ENCODE measurements at places on chromosomes 1 and 21.

GRCh38 chr1:27357281-27358037 lies 9.3 kb downstream of the MAP3K6 start:
- no peak for DNase-seq

GRCh38 chr21:20662514-20662913 lies 335.7 kb upstream of the NCAM2 start:
- DNase-seq = no peak

- no peak for DNase-seq
Measured at GRCh38 chr1:52189898-52190480, 48.1 kb downstream of the ZFYVE9 start.

DNA sequence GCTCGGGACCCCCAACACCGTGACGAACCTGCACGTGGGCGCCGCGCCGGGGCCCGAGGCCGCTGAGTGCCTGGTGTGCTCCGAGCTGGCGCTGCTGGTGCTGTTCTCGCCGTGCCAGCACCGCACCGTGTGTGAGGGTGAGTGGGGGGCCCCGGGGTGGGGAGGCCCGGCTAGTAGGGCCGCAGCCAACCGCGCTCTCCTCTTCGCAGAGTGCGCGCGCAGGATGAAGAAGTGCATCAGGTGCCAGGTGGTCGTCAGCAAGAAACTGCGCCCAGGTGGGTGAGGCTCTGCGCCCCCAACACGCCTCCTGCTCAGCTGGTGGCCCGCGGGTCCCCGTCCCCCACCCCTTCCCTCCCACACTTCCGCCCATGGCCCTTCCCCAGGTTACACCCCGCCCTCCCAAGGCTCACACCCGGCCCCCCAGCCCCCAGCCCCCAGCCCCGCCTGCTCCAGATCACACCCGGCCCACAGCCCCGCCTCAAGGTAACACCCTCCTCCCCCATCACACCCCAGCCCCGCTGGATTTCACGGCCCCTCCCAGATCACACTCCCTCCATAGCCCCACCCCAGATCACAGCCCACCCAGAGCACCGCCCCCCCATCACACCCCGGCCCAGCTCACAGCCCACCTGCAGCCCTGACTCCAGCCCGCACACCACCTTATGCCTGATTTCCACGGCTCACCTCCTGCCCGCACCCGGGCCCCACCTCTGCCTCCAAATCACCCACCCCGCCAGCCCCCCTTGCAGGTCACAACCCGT lies 2.4 kb upstream of the MMP23B start:
- DNase-seq = no peak

GRCh38 chr21:37047079-37047478 lies 25.8 kb downstream of the PIGP start:
- DNase-seq = no peak

GRCh38 chr1:78006521-78006920 lies 1.8 kb downstream of the DNAJB4 start:
- no peak for DNase-seq

Measured in NT2/D1 (cell line).